ENCODE measurements at places on chromosomes 2 and 18.

DNA sequence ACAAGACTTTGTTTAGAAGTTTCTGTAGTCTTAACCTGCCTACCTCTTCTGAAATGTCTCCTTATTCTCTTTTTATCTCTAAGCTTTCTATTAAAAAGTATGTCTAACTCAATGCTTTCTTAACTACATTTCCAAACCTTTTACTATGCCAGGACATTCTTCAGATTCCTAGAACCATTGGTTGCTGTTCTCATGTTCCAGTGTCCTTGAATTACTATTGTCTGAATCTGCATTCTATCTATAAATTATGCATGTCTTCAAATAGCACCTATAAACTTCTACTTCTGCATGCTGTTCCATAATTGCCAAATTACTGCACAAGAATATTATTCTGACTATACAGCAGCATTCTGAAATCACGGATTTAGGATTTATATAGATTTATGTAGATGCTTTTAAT is 166.0 kb upstream of the VWC2L start:
- no peak for DNase-seq

- no peak for DNase-seq
Measured at GRCh38 chr2:85847051-85847588, 41.7 kb downstream of the ST3GAL5 start.

DNA sequence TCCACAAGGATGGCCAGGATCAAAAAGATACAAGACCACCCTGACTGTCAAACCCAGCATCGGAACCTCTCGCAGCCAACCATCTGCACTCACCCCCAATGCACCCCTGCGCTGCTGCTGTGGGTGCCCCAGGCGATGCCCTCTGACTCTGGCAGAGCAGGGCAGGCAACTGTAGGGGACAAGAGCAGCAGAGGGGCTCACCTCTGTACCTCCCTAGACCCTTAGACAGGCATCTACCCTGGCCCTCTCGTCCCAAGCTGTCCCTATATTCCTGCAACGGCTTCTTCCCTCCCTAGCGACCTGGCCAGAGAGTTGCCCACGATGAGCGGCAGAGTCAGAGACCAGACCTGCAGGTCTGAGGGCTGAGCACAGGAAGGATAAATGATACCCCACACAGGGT is 128.2 kb downstream of the HDAC4 start:
- no peak for DNase-seq

DNA sequence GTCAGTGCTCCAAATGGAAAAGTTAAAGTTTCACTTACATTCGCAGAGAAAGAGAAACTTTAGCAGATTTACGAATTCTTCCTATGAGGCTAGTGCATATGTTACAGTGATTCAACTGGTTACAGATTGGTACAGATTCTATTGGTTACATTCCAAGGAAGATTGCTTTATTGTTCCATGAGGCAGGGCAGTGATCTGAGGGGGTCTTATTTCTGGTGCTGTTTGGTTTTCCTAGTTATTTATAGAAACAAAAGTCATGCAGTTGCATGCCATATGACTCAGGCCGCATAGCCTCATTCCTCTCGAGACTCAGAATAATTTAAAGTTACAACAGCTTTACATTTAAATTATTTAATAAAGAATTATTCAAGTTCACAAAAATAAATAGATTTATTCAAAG is 385.4 kb upstream of the SYT4 start:
- no peak for DNase-seq

- DNase-seq: no peak
Measured at GRCh38 chr18:26488417-26489009, 59.8 kb downstream of the KCTD1 start.

GRCh38 chr2:238709325-238710025 is 138.4 kb upstream of the TWIST2 start:
- DNase-seq: no peak

GRCh38 chr2:235027558-235028214 is 75.9 kb downstream of the SH3BP4 start:
- DNase-seq: no peak

DNA sequence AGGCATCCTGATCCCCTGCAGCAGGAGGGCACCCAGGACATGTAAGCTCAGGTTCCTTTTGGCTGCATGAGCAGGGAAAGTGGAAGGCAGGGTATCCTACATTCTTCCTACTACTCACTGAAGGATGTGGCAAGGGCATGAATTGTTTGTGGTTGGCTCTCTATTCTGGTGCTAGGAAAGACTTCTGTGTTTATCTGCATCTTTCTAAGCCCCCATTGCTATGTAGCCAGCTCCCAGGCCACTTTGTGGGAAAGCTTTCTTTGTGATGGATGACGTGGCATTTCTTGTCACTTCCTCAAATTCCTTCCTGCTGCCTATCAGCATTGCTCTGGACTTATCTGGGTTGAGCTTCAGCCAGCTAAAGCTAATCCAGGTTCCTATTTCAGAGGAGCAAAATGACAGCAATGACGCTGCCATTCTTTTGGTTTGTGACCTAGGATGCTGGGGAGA is 46.2 kb downstream of the MEIS1 start:
- no peak for DNase-seq

DNA sequence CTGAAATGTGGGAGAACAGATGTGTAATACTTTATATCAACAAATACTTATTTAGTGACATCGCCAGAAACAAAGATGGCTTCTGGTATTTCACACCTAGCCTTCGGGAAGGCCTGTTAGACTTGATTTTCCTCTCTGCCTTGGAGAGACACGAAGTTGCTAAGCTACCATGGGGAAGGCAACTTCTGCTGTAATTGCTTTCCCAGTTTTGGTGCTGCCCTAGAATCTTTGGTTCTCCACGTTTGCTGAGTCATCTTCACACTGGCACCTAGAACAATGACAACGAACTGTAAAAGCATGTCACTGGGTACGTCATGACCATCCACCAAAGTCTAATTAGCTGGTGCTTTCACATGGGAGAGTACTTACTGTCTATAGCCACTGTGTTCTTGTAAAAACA is 58.7 kb upstream of the ACTR3 start:
- DNase-seq: no peak

GRCh38 chr2:217456016-217456415 is 546.8 kb downstream of the TNS1 start:
- no peak for DNase-seq

- DNase-seq: no peak
Measured at GRCh38 chr2:179238027-179238426, 26.6 kb downstream of the SESTD1 start.

- DNase-seq: no peak
Measured at GRCh38 chr2:49807689-49808088, 653.4 kb upstream of the FSHR start.

- no peak for DNase-seq
Measured at GRCh38 chr2:29220506-29221270, 105.5 kb downstream of the CLIP4 start.

DNA sequence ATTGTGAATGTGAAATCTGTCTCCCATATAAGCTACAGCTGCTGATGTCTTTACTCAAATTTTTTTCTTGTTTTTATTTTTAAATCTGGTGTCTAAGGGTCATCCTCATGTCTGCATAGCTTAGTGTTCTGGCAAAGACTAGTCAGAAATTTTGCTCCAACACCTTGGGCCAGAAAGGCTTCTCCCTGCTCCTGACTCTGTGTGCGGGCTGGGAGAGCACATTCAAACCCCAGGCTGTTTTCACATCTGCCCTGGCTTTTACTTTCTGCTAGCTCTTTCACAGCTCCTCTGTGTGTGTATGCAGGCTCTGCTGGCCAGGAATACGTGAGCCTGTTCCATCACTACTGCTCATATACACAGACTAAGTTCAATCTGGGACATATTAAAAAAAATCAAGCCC is 102.9 kb upstream of the RIOK3 start:
- DNase-seq: no peak

- DNase-seq: no peak
Measured at GRCh38 chr2:202035941-202036372, 2.3 kb downstream of the FZD7 start.

DNA sequence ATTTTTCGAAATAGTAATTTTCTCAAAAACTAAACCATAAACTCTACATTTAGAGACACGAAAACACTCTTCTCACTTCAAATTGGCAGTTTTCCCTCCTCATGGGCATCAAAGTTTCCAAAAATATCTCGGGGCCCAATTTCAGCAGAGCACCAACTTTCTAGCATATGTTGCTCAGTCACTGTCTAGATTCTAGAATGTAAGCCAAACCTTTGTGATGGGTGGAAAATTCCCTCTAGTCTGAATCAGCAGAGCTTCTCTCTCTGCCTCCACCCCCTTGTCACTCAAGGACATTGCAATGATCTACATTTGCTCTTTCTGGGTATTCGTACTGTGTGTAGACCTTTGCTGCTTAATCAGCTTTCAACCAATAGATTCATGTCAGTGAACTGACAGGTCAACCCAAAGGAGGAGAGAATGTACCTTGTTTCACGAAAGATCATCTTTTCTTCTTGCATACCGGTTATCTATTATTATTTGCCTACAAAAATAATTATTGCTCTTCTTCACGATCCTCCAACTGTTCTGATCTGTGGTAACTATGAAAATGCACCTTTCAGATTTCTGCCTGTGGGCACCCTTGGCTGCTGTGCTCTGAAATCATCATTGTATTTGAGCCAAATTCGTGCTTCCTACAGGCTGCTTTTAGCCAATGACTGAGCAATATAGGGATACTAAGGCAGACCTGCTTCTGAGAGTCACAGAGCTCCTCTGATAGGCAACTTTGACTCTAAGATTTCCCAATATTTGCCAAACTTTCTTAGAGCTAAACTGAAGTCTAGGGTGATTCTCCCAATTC is 38.7 kb upstream of the GLS start:
- DNase-seq: no peak

GRCh38 chr2:231800493-231801091 is 14.3 kb downstream of the COPS7B start:
- no peak for DNase-seq

DNA sequence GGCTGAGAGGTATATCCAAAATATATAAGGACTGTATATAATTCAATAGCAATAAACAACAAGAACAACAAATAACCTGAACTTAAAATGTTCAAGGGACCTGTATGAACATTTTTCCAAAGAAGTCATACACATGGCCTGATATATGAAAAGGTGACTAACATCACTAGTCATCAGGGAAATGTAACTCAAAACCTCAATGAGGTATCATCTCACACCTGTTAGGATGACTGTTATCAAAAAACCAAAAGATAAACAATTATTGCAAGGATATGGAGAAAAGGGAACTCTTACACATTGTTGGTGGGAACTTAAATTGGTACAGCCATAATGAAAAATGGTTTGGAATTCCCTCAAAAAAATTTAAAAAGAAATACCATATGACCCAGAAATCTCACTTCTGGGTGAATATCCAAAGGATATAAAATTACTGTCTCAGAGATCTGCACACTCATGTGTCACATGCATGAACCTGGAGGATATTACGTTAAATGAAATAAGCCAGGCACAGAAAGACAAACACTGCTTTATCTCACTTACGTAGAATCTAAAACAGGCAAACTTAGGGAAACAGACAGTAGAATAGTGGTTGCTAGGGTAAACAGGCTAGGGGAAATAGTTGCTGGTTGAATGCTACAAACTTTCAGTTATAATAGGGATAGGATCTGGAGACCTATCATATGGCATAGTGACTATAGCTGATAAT is 334.5 kb upstream of the MMADHC start:
- DNase-seq: no peak

DNA sequence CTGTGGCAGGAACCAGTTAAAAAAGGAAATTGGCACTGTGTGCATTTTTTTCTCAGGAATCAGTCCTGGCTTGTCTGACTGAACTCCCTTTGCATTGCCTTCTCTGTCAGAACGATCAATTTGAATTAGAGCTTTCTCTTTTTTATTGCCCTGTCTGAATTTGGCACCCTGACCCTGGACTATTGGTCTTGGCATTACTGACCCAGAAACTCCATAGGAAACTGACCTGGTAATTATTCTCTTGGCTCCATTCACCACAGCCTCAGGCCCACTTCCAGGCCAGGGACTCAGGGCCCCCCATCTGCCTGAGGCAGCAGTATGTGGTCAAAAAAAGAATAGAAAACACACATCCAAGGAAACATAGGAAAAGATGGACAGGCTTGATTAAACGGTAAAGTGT is 32.0 kb upstream of the CCDC88A start:
- DNase-seq: no peak

GRCh38 chr2:202883987-202884675 is 12.6 kb upstream of the ICA1L start:
- no peak for DNase-seq

- no peak for DNase-seq
Measured at GRCh38 chr2:119428488-119429224, 3.0 kb upstream of the TMEM37 start.

DNA sequence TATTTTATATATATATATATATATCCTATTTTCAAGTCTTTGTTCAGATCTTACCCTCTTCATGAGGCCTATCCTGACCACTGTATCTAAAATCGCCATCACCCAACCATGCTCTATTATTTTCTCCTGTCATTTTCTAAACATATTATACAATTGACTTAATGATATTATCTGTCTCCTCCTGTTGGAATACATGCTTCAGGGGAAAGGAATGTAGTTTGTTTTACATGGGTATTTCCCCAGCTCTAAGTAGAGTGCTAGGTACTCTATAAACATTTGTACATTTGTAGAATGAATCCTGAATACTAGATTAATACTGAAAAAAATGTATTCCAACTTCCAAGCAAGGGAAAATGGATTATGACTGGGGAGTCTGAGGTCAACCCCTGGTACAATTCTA is 26.2 kb downstream of the TTC21B start:
- no peak for DNase-seq

GRCh38 chr2:175871331-175872004 is 130.6 kb downstream of the LNPK start:
- DNase-seq: no peak

- no peak for DNase-seq
Measured at GRCh38 chr2:170525566-170525900, 189.6 kb upstream of the SP5 start.

DNA sequence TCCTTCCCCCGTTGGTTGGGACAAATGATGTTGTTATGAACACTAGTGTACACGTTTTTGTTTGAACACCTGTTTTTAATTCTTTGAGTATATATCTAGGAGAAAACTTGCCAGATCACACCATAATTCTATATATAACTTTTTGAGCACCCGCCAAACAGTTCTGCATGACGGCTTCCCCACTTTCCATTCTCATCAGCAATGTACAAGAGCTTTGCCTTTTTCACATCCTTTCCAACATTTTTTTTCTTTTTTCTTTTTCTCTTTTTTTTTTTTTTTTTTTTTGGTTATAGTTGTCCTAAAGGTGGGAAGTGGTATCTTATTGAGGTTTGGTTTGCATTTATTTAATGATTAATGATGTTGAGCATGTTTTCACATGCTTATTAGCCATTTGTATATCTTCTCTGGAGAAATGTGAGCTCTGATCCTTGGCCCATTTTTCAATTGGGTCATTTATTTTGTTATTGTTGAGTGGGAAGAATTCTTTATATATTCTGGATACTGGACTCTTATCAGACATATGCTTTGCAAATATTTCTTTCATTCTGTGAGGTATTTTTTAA is 86.9 kb upstream of the ZC3H15 start:
- DNase-seq: no peak

- no peak for DNase-seq
Measured at GRCh38 chr18:5542515-5543035, 1.2 kb downstream of the EPB41L3 start.

GRCh38 chr2:140286377-140286776 is 1506.2 kb upstream of the NXPH2 start:
- DNase-seq: no peak
